ENCODE measurements at places on chromosomes 4 and X. TPM values are rescaled to one million over a fixed set of nuclear protein-coding genes. Genes with fewer than 3 reads are reported as not detected.

GAGE12J gene
- total RNA-seq, result not detected

PNMA6A gene
- total RNA-seq, result 5.4 TPM

ZNF280C gene
- total RNA-seq, result 2.3 TPM

MAGEA4 gene
- total RNA-seq, result not detected

GPR143 gene
- 1.4 TPM for total RNA-seq

CENPVL3 gene
- total RNA-seq, result 0.14 TPM

SOX3 gene
- total RNA-seq, result not detected

DDX53 gene
- not detected for total RNA-seq

DNA sequence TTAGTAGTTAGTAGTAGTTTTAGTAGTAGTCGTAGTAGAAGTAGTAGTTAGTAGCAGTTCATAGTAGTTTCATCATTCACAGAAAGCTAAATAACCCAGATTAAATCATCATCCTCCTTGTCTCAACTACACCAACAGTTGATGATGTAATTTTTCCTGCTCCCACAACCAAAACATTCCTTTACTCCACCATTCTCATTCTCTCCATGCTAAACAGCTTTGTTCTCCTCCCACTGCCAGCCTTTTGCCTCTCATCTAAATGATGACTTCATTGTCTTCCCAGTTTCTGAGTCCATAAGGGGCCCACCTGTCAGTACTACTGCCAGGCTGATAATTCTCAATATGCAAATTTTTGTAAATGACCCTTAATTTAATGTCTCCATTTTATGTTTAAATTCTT lies 68.9 kb downstream of the ARHGAP24 start:
- no peak for DNase-seq

DNA sequence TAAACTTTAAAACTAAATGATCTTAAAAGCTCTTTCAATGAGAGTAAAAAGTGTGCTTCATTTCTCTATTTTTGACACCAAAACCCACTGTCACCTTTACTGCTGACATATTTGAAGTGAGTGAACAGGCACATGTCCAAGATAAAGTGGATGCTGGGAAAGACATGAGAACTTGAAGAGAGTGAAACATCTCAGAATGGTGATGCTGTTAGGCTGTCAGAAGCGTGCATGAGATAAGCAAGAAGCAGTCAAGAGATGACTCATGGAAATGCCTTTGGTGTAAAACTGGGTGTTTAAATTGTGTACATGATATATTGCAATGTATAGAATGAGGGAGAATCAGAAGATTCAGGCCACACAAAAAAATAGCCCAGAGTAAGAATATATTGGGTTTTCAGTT lies 21.8 kb upstream of the GBA3 start:
- no peak for DNase-seq

GRCh38 chr4:143156853-143157252 lies 27.9 kb upstream of the USP38 start:
- no peak for DNase-seq

DNA sequence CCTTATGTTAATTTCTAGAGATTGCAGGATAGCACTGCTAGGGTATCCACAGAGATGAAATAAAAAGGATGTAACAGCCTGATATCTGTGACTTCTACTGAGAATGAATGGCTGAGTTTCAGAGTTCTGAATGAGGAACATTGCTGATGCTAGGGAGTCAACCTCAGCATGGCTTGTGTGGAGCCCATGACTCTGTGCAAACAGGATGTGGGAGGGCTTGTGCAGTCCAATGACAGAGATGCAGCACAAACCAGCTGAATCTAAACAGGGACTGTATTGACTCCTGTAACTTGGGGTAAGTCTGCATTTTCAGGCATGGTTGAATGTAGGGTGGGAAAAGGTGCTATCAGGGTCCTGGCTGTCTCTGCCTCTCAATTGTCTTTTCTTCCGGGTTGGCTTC lies 5.3 kb upstream of the RASL11B start:
- no peak for DNase-seq

GRCh38 chrX:40127052-40127451 lies 29.3 kb upstream of the BCOR start:
- no peak for DNase-seq

- no peak for DNase-seq
Measured at GRCh38 chr4:183409934-183410333, 34.5 kb upstream of the CDKN2AIP start.

GRCh38 chr4:14345356-14345775 lies 656.9 kb upstream of the CPEB2 start:
- DNase-seq, result no peak

GRCh38 chr4:152206646-152207377 lies 329.1 kb downstream of the FBXW7 start:
- DNase-seq, result no peak

DNA sequence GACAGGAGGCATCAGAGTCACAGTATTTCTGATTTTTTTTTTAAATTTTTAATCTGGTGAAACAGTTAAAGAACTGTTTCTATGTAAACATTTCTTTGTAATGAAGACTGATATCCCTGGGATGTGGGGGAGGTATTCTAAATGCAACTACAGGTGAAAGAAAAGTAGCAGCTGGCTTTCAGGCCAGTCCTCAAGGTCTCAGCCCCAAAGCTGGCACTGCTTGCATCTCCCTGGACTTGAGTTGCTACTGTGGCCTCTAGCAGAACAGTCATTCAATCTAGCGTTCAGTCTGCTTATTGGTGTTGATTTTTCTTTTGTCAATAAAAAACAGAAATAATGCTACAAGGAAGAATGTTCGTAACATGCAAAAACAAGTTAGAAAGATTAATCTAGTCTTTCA lies 4.9 kb downstream of the MBNL3 start:
- no peak for DNase-seq

DNA sequence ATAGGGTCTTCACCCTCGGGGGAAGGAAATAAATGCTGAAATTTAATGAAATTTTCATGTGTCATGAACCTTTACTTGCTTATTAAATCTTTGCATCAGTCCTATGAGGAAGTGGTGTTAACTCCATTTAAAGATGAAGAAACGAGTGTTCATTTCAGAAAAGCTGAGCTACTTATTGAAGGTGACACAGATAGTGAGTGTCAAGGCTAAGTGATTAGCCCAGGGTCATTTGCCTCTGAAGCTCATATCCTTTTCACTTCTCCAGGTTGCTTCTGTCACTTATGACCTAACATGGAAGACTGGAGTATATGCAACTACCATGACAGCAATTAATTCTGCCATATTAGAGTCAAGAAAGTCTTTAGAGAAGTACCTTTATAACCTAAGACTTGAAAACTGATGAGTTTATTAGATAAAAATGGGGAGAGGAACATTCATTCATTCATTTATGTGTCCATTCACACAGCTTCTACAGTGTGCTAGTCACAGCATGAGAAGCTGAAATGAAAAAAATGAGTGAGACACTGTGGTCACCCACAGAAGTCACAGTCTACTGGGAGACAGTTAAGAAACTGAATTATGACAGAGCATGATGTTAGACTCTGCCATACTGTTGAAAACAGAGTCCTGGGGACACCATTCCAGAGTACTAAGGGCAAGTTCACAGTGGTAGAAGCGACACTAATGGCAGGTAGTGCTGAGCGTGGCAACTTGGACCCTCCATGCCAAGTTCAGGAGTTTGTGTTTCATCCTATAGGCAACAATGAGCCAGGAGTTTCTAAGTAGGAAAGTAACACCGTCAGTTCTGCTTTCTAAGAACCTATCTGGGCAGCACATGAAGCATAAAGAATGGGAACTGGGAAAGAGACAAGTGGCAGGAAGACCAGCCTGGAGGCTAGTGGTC lies 21.3 kb downstream of the ALPK1 start:
- DNase-seq, result no peak

DNA sequence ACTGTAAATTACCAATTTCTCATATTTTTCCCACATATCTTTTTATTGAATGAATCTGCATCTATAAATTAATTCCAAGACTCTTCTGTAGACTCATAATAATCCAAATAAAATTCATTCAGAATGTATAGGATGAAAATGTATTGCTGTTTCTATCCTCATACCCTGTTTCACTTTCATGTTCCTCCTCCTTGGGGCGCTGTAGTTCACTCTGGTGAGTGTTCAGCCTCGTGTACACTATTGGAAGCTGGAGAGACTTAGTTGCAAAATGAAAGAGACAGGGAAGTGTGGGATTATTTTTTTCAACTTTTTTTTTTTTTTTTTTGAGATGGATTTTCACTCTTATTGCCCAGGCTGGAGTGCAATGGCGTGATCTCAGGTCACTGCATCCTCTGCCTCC lies 296.1 kb downstream of the TLL1 start:
- DNase-seq, result no peak

DNA sequence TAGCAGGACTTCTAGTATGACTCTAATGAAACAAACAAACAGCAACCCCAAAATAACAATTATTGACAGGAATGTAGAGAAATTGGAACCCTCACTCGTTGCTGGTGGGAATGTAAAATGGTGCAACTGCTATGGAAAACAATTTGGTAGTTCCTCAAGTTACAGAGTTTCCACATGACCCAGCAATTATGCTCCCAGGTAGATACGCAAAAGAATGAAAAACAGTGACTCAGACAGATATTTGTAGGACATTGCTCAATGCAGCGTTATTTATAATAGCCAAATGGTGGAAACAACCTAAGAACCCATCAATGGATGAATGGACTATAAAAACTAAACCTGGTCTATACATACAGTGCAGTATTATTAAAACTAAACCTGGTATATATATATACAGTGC lies 646.1 kb upstream of the FRG1 start:
- DNase-seq, result no peak

- no peak for DNase-seq
Measured at GRCh38 chr4:183659872-183660242, 764 bp downstream of the TRAPPC11 start.

- DNase-seq, result no peak
Measured at GRCh38 chr4:32142075-32142474, 1421.9 kb downstream of the PCDH7 start.

DNA sequence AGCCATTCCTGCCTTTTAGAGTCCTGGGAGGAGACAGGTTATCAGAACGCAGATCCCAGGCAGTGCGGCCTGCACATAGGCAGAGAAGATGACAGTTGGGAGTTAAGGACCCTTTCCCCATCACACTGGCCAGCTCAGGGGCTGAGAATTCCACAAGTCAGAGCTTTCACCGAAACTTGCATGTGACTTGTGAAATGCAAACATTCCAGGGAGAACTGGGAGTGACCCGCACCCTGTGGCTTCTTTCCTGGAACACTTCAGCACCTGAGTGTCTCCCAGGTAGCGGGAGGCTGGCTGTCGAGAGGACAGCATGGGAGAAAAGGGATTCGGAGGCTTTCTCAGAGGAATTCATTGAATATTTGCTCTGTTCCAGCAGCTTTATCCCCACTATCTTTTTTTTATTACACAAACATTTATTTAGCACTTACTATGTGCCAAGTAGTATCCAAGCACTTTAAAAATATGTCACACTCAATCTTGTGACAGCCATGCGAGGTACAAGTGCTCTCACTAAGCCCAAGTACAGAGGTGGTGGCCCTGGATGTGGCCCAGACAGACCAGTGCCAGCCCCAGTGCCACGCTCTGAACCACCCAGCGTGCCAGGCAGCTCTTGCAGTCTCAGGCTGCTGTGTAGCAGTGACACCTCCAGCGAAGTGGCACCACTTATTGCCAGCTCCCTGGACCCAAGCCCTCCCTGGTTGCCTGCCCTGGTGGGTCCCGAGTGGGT lies 100.5 kb downstream of the PHKA2 start:
- no peak for DNase-seq

- DNase-seq, result no peak
Measured at GRCh38 chr4:19300213-19300612, 951.5 kb upstream of the SLIT2 start.

DNA sequence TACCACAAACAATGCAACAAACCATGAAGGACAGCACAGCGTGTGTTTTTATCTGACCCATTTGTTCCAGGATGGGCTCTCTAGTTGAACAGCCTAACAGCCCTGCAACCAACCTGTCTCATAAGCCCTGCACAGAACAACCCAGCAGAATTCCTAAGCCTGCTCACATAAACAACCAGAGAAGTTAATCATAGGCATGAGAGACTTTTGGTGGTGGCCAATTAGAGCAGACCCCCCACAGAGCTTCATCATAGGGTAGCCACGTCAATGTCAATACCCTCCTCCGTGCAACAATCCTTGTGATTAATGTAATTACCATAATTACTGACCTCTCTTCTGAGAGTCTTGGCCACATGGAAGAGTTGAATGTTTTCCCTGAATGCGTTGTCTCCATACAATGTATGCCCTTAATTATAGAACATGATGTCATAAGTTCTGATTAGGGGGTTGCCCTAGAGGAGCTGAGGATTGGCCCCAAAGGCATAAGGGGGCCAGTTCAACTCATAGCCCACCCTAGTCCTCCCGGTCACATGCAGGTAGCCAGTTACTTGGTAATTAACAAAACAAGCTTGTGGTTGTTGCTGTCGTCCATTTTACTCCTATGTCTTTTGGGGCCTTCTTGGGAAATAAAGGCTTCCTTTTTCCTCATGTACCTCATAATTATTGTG lies 92.7 kb downstream of the SYNPO2 start:
- DNase-seq, result no peak

DNA sequence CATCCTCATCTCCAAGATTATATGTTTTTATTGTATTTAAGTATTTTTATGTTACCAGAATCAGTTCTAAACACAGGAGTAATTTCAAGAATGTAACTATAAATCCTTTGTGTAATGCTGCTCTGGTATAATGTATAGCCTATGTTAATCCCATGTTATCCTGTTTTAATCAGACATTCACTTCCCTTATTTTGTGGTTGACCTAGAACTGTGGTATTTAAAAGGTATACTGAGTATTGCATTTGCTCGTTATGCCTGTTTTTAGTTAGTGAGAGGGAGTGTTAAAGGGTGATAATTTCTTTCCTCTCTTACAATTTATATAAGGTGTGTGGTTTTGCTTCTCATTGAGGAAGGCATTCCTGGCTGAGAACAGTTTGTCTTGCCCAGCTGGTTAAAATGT lies 26.2 kb downstream of the MTM1 start:
- DNase-seq, result no peak

DNA sequence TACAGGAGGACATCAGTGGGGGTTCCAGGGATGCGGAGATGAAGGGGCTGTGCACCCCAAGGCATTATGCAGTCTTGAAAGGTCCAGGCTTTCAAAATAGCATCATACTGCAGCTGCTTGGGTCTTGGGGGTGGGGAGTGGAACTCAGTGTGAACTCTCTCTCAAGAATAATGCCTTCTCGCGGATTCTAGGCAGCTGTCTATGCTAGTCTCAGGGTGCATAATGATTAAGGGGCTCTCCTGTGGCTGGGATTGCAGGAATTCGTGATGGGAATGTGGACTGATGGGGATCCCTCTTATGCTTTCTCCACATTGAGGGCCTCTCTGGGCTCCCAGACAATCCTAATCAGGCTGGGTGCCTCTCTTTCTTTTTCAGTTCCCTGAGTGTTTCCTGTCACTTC lies 172.2 kb upstream of the ARHGAP24 start:
- DNase-seq, result no peak

DNA sequence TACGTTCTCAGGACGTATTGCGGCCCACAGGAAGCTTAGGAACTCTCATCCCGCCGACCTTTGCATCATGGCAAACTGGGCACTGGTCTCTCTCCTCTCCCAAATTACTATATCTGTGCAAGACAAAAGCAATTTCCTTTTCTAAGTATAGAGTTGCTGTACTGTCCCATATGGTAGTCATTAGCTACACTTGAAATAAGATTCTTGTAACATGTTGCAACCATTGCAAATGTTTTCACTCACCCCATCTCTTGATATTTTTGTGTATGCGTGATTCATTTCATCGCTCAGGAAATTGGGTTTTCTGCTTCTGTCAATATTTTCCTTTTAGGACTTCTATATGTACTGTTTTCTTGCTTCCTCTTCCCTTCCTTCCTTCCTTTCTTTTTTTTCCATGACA lies 15.7 kb downstream of the ARMCX6 start:
- no peak for DNase-seq

- no peak for DNase-seq
Measured at GRCh38 chr4:58761563-58761962, 1651.4 kb upstream of the IGFBP7 start.

GRCh38 chr4:62814510-62815047 lies 1594.7 kb downstream of the TECRL start:
- no peak for DNase-seq

Measured in liver (tissue), 10 donors.